ENCODE measurements at places on chromosomes 6 and 20.

DNA sequence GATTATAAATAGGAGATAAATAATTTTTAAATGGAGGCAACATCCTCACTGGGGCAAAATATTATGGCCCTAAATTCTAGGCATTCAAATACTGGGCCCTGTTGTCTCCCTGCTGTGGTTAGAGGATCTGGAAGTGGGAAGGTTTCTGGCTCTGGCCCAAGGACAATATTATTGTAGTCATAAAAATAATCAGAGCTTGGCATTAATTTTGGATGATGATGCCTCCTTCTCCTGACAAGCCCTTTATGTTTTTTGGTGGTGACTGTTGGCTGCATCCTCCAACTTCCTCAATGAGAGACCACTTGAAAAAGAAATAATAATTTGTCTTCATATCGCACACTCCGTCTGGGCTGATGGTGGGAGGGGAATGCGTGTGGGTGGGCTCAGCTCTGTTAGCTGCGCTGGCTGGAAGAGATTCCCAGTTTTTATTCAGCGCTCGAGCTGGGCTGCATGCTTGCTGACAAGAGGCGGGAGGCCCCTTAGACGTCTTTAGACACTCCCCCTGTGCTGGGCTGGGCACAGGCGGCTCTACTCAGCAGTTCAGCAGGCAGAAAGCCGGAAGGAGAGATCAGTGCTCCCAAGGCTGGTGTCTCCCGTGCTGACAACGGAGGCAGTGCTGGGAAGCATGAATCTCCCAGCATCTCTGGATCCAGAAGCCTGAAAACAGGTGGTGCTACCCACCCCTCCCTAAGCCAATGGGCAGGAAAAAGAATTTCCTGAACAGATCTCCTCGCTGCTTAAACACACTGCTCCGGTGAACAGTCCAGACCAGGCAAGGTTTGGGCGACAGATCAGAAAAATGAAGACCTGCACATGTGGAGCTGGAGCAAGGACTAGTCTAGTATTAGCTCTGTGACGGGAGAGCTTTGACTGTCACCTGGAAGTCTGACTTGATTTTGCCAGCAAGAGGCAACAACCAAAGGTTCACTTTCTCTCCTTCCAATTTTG lies 97.7 kb downstream of the SYCP2 start:
- DNase-seq = peak; percentile 65

DNA sequence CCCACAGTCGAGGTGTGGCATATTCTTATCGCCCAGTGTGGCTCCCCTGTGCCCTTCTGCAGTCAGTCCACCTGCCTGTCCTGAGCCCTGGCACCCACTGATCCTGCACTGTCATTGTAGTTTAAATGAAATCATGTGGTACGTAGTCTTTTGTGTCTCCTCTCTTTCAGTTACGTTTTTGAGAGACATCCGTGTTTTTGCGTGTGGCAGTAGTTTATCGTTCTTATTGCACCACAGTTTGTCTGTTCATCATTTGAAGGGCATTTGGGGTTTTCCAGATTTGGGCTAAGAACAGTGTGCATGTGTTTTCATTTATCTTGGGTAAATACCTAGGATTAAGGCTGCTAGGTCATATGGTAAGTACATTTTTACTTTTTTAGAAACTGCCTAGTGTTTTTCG lies 49.3 kb downstream of the SPATA2 start:
- DNase-seq = no peak

DNA sequence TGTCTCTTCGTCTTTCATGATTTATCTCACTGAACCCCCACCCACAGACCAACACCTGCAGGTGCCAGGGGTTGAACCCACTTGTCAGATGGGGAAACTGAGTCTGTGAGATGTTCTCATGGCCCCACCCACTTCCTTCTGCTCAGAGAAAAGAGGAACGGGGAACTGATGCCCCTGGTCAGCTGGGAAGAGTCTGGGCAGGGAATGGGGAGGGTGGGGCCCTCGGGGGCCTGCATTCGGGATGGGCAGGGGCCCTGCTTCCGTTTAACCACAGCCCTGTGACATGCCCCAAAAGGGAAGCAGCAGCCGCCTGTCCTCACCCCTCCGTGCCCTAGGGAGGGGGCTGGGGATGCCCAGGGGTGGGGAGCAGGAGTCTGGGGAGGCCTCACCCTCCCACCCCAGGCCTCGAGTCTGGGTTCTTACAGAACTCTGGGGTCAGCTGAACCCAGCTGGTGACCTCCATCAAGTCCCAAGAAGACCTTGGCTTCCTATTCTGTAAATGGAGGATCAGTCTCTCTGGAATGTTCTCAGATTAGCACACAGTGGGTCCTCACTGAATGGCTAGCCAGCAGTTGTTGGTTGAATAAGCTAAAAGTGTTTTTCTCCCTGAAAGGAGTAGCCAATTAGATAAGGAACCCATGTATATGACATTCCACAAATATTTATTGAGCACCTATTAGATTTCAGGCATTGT lies 81.5 kb downstream of the CEBPB start:
- no peak for DNase-seq

DNA sequence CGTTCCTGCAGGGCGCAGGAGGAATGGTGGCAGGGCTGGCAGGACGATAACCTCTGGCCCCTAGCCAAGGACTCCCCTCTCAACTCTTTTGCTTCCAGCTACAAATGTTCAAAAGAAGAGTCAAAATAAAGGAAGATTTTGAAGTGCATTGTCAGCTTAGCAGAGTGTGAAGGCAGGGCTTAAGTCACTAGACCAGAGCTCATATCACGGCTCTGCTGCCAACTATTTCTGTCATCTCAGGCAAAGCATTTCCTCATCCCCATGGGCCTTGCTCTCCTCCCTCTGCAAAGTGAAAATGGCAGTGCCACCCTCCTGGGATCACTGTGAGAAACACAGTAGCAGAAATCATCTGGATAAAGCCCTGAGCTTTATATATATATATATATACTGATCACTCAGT lies 36.7 kb downstream of the CFAP61 start:
- no peak for DNase-seq

GRCh38 chr6:25715794-25716193 lies 38.7 kb upstream of the SLC17A4 start:
- DNase-seq = no peak

GRCh38 chr6:63690221-63690620 lies 54.6 kb downstream of the PHF3 start:
- no peak for DNase-seq

GRCh38 chr20:36887752-36888090 lies 11.8 kb downstream of the TLDC2 start:
- DNase-seq = no peak

- DNase-seq = no peak
Observed at GRCh38 chr6:56795466-56796195, 152.9 kb upstream of the DST start.

- peak; percentile 78 for DNase-seq
Observed at GRCh38 chr6:32113386-32114352, 4.5 kb upstream of the TNXB start.

DNA sequence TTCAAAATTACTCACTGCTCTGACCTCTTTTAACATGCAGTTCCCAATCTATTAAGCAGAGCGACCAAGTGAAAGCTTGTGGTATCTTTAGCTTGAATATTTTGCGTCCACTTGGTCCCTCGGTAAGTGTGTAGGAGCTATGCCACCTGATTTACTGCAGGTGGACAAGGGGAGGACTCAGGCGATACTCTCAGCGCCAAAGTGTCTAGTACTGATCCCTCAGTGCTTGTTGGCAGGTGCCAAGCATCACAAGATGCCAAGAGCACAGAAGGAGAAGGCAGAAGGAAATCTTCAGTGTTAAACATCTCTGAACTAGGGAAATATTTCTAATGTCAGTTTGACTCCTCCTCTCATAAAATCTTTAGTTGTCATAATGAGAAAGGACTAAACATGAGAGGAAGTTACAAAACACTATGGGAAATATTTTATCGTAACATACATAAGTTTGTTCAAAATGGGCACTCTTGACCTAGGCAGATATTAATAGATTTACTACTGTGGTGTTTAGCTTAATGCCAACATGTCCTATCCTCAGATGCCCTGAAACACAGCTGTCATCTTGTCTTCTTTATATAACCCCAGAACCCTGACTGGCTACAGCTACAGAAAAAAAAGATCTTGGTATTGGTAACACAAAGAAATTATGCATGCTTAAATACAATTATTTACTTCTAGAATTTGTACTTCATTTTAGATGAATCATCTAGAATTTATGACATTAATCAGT lies 19.5 kb downstream of the NHLRC1 start:
- no peak for DNase-seq

DNA sequence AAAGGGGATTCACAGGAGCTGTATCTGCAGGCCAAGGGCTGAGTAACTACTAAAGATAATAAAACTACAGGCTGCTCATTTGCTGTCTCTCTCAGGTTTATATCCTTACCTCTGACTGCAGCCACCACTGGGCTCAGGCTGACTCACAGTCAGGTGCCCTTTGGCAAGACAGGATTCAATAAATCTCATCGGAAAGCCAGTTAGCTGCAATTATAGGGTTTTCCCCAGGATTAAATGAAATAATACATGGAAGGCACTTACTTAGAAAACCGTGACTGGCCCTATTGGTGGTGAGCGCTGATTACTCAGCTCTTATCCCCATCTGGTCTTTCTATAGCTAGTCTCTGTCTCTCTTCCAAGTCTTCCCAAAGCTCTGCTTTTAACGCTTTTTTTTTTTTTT lies 26.4 kb downstream of the RMND1 start:
- no peak for DNase-seq

- no peak for DNase-seq
Observed at GRCh38 chr20:23325107-23325506, 25.5 kb upstream of the NXT1 start.

DNA sequence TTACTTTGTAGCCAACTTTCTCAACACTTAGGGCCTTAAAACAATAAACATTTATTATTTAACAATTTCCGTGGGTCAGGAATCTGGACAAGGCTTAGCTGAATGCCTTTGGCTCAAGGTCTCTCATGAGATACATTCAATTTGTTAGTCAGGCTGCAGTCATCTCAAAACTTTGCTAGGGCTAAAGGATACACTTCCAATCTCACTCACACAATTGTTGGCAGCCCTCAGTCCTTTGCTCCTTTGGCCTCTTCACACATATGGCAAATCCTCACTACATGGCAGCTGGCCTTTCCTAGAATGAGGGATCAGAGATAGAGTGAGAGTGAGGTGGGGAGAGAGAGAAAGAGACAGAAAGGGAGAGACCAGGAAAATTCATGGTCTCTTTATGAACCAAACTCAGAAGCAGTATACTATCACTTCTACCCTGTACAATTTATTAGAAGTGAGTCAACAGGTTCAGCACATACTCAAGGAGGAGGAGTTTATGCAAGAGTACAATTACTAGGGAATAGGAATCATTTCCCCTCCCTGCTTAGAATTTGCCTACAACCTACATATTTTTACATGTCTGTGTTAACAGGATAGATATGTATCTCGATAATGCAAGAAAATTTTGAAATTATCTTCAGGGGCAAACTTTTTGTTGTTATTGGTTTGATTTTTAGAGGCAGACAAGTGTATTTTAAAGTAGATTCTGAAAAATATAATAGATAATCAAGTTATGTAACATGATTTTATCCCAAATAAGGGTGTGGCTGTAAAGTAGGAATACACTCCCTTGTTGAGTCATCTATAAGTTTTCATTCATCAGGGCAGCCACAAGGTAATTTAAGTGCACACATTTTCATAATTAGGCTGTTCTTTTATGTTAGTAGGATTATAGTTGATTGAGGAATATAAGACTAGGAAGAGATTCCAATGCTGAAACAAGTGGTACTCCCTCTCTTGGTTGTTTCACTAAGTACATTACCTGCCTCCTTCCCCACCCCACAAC lies 85.9 kb upstream of the HMGCLL1 start:
- no peak for DNase-seq

DNA sequence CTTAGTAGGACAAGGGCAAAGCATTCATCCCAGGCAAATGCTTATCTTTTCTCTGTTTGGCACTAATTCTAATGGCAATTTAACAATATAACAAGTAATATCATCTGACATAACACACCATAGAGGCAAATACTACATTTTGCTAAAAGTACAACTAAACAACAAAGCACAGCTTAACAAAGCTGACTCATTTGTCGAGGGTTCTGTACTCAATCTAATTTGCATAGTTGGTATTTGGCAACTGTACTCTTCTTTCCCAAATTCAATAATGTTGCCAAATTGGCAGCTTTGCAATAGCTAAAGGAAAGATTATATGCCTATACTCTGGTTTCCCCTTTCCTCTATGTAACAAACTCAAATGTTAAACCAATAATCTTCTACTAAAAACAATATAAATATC lies 461.0 kb downstream of the PKHD1 start:
- DNase-seq = no peak
